Putamen (tissue), 1 donor: ENCODE measurements at places on chromosomes 4 and X.

- DNase-seq, result no peak
Measured at GRCh38 chr4:121199742-121200561, 35.8 kb upstream of the TNIP3 start.

- DNase-seq, result peak; percentile 34
Measured at GRCh38 chr4:81635739-81636138, 164.0 kb upstream of the RASGEF1B start.

DNA sequence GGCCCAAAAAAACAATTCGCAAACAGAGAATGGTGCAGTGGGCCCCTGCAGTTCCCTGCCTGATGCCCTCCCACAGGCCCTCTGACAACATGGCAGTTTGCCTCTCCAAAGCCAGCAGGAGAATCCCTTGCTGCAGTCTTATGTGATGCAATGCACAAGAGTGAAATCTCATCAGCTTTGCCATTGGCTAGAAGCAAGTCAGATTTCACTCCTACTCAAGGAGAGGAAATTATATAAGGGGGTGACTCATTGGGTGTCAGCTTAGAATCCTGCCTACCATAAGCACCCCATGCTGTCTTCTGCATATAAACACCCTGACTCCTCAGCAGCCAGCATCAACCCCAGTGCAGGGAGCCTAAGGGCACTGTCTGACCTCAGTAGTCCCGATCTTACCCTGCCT, 157.3 kb upstream of the LDB2 start:
- peak; percentile 82 for DNase-seq

DNA sequence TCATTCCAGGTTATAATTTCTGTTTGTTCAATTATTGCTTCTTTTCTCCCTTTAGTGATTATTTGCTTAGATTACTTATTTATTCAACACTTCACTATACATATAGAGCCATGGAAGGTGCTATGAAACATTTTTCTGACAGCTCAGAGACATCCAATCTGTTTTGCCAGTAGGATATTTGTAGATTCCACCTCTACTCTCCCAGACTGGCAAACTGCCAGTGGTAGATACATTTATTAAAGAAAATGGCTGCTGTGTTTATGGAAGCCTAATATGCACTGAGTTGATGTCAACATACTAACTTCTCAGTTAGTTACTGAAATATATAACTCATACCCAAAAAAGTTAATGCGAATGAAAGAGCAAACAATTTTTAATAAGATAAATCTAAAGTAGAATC, 348.6 kb downstream of the TRAM1L1 start:
- DNase-seq, result no peak

DNA sequence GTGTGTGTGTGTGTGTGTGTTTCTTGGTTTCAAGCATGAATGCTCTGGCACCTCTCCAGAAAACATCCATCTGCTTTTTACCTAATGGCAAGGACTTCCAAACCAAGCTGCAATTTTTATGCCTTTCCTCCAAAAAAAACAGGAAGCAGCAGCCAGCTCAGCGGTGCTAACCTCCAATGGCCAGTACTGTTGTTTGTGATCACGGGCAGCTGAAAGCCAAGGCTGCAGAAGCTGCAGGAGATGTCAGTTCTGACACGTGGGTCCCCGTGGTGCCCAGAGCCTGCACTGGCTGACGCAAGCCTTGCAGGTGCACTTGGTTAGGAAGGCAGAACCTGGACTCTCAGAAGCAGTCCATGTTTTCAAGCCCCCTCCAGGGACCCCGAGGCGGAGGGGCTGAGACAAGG, 313.6 kb upstream of the DDX53 start:
- no peak for DNase-seq

DNA sequence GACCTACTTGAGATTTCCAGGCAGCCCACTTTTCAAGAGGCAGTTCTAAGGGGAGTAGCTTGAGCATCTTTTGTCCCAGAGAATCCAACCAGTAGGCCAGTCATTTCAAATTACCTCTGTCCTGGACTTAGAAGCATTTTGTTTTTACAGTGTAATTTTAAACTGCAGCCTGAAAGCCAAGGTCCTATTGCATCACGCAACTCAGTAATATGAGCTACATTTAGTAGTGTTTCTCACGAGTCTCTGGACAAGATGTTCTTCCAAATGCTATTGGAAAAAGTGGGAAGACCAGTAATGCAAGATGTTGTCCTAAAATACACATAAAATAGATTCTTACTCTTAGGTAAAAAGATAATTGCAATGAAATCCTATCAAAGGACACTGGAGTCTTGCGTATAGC, 182.5 kb upstream of the ARX start:
- no peak for DNase-seq
